ENCODE measurements at places on chromosomes 5 and 9.

DNA sequence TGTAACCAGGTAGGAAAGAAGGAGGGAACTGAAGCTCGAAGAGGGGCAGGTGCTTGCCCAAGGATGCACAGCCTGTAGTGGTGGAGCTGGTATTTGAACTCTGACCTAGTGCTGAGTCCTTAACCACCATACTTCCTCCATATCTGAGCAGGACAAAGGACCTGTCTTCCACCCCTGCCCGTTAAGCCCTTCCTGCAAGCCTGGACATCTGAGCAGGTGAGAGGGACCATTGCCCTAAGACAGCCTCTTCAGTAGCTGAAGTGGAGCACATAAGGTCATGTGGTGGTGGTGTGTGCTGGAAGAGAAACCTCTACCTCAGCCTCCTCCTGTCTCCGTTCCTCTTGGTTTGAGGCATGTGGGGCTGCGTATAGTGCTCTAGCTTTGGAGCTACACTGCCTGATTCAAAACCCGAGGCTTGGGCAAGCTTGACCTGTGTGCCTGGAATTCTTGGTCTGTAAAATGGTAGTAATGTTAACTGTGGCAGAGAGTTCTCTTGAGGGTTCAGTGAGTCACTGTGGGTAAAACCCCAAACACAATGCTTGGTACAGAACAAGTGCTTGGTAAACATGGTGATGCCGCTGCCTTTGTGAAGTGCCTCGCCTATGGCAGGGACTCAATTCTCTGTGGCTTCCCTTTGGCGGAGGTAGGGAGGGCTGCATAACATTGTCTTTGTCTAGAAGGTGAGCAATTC is 7.4 kb downstream of the GALNT10 start:
- peak; percentile 89 for DNase-seq

- peak; percentile 64 for DNase-seq
These were observed 15.1 kb downstream of the ERMP1 start for GRCh38 chr9:5817862-5818261.

GRCh38 chr9:79667817-79668436 is 96.2 kb downstream of the TLE4 start:
- DNase-seq: no peak

DNA sequence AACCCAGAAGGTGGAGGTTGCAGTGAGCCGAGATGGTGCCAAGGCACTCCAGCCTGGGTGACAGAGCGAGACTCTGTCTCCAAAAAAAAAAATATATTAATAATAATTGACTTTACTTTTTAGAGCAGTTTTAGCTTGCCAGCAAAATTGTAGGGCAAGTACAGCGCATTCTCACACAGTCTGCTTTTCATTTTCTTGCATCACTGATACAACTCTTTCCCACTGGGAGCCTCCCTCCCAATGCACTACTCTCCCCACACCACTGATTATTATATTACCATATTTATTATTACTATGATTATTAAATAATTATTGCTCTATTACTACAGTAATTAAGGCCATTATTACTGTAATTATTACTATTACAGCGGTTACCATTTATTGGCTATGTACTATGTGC is 212.8 kb downstream of the GNA14 start:
- no peak for DNase-seq

- DNase-seq: no peak
These were observed 418.3 kb upstream of the CLINT1 start for GRCh38 chr5:158277276-158277675.

DNA sequence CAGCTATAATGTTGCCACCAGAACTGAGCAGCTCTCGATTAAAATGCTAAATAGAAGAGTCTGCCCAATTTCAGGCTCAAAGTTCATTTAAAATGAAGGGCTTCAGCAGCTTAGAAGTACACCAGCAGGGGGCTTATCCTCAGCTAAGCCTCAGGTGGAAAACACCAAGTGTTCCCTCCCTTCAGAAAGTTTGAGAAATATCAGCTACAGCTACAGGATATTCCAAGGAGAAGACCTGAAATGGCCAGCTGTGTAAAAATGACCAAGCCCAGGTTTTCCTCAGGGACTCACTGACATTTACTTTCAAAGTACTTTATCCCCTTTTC is 395.4 kb downstream of the DTWD2 start:
- DNase-seq: no peak

- peak; percentile 49 for DNase-seq
These were observed at the start of gene PRR7 for GRCh38 chr5:177446200-177447065. Gene PRR7, plus strand, starts transcription at chr5:177446814. Its CDS starts 8,254 bp downstream, at chr5:177455068.

GRCh38 chr5:55702598-55703345 is 9.4 kb downstream of the SLC38A9 start:
- no peak for DNase-seq

DNA sequence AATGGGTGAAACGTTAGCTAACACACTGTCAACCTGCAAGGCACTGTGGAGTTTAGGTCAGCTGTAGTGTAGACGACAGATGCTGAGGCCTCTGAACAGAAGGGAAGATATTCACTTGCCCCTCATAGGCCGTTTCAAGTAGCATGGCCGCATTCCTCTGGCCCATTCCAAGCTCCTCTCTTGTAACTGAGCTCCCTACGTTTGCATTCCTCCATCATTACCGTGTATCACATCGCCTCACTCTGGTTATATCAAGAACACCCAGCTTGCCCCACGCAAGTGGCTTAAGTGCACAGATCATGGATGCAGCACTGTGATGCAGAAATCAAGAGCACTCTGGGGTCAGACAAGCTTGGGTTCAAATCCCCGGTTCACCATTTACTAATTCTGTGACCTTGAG is 43.3 kb downstream of the PRELID2 start:
- DNase-seq: no peak

DNA sequence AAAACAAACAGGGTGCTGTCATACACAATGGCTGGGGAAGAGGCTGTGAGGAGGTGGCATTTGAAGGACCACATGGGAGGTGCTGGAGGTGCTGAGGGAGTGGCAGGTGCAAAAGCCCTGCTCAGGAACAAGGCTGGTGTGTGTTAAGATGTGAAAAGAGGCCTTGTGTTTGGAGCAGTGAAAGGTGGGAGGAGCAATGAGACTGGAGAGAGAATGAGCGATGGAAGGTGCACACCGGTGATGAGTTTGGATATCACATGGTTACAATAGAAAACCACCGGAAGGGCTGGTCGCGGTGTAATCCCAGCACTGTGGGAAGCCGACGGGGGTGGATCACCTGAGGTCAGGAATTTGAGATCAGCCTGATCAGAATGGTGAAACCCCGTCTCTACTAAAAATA is 9.2 kb upstream of the FIBCD1 start:
- DNase-seq: no peak

DNA sequence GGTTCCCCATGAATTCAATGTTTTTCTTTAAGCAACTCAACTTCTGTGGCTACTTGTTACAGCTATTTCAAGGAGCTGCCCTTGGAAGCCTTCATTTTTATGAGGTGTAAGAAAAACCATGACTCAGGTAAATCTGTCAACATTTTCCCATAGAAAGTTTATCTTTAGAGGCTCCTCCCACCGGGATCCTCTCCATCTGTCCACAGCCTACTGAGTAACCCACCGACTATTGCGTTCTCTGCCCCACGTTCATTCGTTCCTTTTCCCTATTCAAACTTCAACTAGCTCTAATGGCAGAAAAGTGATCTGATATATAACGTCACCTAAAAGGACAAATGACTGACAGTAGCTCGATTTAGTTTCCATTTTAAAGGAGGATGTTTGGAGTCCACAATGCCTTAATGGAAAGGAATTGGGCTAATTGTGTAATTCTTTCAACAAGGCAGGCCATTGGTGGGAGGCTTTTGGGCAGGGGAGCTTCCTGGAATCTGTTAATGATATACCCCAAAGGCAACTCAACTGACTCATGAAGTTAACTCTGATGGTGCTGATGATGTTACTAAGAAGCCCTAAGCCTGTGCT is 29.3 kb upstream of the NR3C1 start:
- peak; percentile 40 for DNase-seq

- DNase-seq: no peak
These were observed 6.8 kb downstream of the SLC24A2 start for GRCh38 chr9:19782005-19782404.

- no peak for DNase-seq
These were observed 8.6 kb downstream of the ECSCR start for GRCh38 chr5:139453683-139454567.

DNA sequence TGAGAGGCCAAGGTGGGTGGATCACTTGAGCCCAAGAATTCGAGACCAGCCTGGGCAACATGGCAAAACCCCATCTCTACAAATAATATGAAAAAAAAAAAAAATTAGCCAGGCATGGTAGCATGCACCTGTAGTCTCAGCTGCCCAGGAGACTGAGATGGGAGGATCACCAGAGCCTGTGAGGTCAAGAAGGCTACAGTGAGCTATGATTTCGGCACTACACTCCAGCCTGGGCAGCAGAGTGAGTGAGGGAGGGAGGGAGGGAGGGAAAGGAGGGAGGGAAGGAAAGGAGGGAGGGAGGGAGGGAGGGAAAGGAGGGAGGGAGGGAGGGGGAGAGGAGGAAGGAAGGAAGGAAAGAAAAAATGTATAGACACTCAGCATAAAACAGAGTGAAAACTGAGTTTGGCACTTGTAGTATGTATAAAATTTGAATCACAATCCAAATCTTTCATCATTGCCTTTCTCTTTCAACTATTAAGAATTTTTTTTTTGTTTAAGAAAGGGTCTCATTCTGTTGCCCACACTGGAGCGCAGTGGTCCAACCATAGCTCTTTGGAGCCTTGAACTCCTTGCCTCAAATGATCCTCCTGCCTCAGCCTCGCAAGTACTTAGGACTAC is 27.8 kb downstream of the SERINC5 start:
- no peak for DNase-seq

DNA sequence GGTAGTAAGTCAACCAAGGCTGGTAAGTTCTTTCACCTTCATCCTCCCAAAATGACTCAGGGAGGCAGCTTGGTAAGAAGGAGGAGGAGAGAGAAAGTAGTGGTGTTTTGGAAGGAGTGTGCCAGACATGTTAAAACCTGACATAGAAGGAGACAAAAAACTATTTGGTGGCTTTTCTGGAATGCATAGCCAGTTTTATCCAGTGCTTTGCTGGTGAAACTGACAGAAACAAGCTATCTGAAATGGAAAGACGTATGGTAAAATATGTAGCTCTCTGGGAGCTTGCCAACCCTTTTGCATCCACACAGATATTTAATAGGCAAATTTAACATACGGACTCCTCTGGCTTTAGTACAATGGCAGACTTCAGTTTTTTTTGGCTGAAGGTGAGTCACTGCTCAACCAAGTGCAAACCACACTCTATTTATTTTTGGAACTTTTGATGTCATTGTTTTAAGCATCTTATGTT is 45.4 kb downstream of the RAB14 start:
- peak; percentile 26 for DNase-seq

DNA sequence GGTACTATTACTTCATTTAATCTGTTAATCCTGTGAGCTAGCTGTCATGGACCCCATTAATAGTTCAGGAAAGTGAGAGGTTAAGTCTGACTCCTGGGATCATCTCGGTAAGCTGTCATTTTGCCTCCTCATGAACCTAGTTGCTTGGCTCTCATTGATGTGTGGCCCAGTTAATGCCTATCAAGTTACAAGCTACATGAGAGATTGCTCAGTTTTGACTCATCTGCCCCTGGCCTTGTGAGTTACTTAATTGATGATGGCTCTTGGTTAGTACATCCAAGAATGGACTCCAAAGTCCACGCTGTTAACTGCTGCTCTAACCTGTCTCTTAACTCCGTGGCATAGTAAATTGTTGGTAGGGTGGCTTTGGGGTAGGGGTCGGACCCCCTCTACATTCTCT is 23.9 kb downstream of the LARP1 start:
- DNase-seq: peak; percentile 63

- DNase-seq: peak; percentile 21
These were observed 188.6 kb downstream of the FSTL4 start for GRCh38 chr5:133423618-133424282.

DNA sequence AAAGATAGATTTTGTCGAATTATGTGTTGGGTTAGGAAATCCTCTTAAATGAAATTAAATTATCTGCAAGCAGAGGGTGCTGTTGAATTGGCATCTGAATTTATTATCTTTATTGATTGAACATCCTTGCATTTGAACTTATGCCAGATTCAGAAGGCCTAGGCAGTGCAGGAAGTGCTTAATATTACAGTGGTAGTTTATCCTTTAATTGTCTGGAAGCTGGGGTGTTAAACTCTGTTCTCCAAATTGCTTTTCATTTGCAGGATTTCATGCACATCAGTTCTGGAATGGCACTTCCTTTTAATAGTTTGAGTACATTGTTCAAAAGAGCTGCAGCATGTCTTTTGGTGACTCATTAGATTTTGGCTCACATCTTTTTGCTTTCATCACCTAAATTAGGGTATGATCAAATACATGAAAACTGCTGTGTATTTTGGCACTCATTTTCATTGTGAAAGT is 186.3 kb downstream of the KDM4C start:
- DNase-seq: no peak

GRCh38 chr9:135764731-135765130 is 62.7 kb downstream of the KCNT1 start:
- no peak for DNase-seq

GRCh38 chr5:79386679-79387078 is 127.3 kb downstream of the HOMER1 start:
- no peak for DNase-seq

GRCh38 chr9:26811106-26811505 is 81.5 kb downstream of the CAAP1 start:
- DNase-seq: no peak

GRCh38 chr5:137507150-137507549 is 8.0 kb upstream of the SPOCK1 start:
- no peak for DNase-seq

Measured in RCC 7860 (cell line).